ENCODE measurements at places on chromosomes 6 and 20.

DNA sequence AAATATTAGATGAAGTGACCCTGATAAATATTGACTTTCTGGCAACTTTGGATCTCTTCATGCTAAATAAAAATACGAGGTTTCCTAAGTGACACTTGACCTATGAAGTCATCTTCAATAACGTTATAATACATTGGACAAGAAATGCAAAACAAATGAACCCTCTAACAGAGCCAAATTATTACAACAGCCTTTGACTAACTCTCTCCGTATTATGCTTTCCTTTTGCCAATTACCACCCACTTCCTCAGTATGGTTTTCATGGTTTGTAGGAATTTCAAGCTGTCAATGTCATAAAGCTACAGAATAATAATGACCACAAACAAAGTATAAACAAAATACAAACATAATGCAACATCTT, 210.5 kb downstream of the MOXD1 start:
- ATAC-seq, result peak; percentile 32

DNA sequence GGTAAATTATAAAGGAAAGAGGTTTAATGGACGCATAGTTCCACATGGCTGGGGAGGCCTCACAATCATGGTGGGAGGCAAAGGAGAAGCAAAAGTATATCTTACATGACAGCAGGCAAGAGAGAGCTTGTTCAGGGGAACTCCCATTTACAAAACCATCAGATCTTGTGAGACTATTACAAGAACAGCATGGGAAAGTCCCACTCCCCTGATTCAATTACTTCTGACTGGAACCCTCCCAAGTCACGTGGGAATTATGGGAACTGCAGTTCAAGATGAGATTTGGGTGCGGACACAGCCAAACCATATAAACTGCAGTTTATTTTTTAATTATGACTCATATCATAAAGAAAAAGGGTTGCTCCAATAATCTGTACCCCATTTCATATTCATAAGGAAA, 22.3 kb upstream of the HLA-DQA2 start:
- no peak for ATAC-seq

- ATAC-seq, result no peak
Observed at GRCh38 chr6:155125906-155126305, 130.8 kb downstream of the TIAM2 start.

- no peak for ATAC-seq
Observed at GRCh38 chr6:105091140-105091829, 88.5 kb downstream of the POPDC3 start.

DNA sequence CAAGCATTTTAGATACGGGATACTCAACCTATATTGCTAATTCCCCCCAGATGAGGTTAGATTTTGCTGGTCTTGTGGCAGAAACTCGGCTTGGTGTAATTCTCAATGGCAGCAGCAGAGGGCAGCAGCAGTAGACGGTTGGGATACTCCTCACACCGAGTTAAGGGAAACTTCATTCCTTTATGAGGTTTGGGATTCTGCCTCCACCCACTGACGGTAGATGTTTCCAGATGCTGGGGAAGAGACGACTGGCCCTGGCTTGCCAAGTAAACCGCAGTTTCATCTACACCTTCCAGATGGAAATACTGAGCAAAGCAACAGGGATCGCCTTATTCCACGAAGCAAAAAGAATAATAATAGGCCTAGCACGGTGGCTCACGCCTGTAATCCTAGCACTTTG, 8.2 kb upstream of the TBC1D7 start:
- ATAC-seq, result no peak

DNA sequence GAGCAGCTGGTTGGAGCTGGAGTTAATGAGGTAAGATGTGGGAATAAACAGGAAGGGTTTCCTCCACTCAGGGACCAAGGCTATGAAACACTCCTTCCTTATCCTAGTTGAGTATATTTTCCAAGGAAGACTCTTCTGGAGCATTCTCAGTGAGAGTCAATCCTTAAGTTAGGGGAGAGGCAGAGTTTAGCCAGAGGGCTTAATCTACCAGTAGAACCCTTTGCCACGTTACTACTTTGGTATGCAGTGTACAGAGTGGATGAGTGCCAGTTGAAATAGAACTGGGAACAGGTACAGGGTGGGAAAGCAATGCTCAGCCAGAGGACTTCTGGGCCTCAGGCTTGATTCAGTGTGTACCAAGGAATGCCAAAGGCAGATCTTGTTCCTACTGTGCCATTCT, 114.3 kb downstream of the UBE3D start:
- ATAC-seq, result no peak

GRCh38 chr20:19047040-19047950, 165.1 kb upstream of the SLC24A3 start:
- ATAC-seq, result no peak

GRCh38 chr6:89320012-89320559, 5.0 kb upstream of the GABRR2 start:
- ATAC-seq, result no peak

- ATAC-seq, result no peak
Observed at GRCh38 chr20:12906361-12906760, 102.4 kb upstream of the SPTLC3 start.

GRCh38 chr6:116922853-116923548, 46.0 kb downstream of the RFX6 start:
- no peak for ATAC-seq

DNA sequence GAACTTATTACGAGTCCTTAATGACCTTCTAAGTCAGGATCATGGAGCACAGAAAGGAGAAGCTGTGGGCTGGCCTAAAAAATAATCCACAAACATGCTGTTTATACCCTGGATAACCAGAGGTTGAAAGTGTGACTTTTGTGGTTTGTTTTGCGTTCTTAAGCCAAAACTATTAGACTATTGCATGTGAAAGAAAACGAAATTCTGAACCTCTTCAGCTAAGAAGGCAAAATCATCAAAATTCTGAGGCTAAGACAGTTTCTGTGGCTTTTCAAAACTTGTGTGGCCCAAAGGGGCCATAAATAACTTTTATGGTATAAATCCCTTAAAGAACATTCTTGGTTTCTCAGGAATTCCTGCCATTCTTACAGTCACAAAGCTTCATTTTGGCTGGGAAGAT, 251.0 kb downstream of the UST start:
- ATAC-seq, result no peak

- ATAC-seq, result no peak
Observed at GRCh38 chr20:32970115-32970972, 33.9 kb downstream of the SUN5 start.

DNA sequence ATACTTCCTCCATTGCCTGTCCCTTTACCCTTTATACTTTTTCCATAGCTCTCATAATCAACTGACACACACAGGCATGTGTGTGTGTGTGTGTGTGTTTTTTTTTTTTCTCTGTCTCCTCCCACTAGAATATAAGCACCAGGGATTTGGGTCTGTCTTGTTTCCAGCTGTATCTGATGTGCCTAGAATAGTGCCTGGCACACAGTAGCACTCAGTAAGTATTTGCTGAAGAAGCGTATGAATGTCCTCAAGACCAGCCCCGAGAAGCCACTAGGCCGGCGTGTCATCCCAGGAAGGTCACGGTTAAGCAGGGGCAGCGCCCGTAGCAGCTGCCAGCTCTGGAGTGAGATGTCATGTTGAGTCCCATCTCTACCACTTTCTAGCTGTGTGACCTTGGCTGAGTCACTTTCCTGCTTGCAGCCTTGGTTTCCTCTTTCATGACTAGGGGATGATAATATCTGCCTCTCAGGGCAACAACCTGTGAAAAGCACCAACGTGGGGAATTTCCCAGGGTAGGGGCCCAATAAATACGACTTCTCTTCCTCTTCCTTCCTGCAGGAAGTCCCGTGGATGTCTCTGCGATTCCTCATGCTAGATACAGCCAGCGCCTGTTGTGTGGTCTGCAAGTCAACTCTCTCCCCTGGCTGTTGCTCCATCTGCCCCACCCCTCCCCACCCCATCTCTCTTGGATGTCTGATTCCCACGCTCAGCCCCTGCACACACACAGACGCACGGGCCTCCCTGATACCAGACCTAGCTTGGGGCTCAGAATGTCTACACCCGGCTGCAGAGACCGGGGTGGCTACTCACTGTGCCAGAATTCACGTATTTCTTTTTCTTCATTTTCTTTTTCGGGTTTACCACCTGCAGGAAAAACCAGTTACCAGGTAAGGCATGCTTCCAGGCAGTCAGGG, 58.1 kb downstream of the RAB44 start:
- peak; percentile 72 for ATAC-seq

- peak; percentile 59 for ATAC-seq
Observed at GRCh38 chr6:52015953-52016352, 71.5 kb downstream of the PKHD1 start.

- ATAC-seq, result no peak
Observed at GRCh38 chr6:53302678-53303360, 45.9 kb downstream of the ELOVL5 start.

DNA sequence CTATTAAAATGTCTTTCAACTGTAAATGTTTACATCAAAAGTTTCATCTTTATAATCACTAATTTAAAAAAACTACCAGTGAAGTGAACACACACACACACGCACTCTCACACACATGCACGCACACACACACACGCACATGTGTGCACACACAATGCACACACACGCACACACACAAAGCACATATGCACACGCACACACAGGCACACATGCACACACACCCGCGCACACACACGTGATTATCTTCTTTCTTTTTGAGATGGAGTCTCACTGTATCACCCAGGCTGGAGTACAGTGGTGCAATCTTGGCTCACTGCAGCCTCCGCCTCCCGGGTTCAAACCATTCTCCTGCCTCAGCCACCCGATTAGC, 80.0 kb upstream of the FRMD1 start:
- no peak for ATAC-seq

- ATAC-seq, result no peak
Observed at GRCh38 chr6:146106532-146106931, 77.7 kb downstream of the GRM1 start.

- ATAC-seq, result no peak
Observed at GRCh38 chr20:41701588-41702348, 83.6 kb upstream of the CHD6 start.

DNA sequence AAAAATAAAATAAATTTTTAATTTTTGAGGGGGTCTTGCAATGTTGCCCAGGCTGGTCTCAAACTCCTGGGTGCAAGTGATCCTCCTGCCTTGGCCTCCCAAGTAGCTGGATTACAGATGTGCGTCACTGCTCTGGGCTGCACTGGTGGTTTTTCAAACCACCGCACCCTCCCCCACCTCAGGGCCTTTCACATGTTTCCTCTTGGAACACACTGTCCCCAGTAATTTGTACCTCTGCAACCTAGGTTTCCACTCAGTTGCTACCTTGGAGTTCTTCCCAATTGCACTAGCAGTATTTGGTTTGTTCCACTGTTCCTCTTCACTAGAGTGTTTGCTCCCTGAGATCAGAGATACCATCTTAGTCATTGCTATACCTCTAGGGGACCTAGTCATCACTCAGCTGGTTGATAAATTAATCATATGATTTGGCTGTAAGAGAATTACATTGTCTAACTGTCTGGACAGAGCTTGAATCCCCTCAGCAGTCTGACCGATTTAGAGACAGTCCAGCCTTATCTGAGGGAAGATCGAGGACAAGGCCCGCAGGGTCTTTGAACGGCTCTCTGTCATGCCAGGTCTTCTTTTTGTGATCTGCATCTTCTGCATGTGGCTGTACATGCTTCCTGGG, 32.0 kb downstream of the CEP43 start:
- ATAC-seq, result no peak

- ATAC-seq, result no peak
Observed at GRCh38 chr6:40393641-40394040, 193.5 kb downstream of the LRFN2 start.

DNA sequence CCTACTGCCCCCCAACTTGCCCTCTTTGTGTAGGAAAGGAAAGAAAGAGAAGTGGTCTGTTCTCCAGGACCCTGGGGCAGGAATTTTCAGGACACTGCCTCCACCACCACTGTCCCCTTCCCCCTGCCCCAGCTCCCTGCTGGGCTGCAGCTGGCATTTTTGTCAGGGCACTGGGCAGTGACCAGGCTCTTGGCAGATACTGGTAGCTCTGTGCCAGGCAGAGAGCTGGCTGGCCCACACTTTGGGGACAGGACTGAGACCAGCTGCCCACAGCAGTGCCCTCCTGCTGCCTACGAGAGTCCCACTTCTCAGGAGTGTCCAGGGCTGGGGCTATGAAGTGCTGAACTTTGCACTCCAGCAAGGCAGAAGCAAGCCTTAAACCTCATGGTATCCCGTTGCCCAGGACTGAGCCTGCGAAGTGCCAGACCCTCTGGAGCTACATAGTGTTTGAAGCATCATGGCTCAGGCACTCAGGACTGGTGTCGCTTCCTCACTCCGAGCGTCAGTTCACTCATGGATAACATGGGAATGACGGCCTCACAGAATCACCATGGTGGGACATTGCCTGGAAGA, 19.3 kb downstream of the SLC13A3 start:
- ATAC-seq, result no peak

DNA sequence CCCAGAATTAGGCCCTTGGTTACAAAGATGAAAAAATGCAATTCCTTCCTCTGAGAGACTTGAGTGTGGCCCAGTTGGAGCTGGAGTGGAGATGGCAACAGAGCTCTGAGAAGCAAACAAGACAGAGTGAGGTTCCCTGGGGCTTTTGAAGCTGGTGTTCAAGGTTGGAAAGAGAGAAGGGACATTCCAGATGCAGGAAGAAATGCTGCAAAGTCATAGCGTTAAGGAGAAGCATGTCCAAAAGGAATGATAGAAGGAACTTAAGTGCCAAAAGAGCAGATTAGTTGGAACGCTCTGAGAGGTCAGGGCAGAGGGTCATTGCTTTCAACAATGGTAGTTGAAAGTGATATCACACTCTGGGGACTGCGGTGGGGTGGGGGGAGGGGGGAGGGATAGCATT, 251.8 kb downstream of the TBC1D7 start:
- no peak for ATAC-seq

GRCh38 chr20:8983478-8984345, 85.2 kb upstream of the PLCB4 start:
- ATAC-seq, result no peak

DNA sequence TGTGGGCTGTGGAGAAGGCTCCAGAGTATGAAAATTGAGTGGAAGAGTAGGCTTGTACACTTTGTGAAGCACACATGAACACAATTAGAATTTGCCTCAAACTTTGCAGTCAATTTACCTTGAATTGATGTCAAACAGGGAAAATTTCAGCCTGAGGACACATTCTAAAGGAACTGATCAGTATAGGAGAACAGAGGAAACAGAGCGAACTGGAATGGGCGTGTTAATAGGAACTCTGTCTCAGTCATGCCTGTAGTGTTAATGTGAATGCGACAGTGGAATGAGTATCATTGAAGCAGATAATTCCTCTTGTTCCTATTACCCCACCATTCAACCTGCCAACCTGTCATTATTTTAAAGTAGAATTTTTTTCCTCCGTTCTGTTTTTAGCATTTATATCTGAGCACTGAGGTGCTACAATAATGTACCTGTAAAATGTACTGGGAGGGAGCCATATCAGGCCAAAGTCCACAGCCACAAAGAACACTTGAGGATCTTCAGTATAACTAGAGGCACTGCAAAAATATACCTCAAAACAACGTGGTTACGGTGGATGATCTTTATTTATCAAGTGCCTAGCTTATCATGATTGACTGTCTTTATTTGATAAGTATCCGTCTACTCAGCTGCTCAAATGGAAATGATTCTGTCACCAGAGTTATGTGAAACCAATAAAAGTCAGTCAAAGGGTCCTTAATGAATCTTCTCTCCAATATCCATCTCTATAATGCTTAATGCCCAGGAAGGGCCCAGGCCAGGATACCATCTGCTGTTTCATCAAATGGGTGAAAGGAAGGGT, 125.3 kb upstream of the STMND1 start:
- no peak for ATAC-seq
